ENCODE measurements at places on chromosomes 4 and X.

DNA sequence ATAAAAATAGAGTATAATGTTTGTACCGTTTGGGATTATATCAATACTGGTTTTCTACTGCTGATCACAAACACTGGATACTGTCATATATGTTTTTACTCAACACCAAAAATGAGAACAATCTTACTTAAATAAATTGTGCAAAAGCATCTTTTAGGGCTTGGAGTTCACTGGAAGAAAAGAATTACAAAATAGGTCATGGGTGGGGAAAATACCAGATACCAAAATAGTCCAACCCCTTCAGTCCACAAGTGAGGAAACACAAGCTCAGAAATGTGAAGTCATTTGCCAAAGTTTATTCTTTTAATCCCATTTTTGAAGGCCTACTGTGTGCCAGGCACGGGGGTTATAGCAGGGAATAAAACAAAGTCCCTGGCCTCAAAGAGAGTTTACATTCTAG, 64.4 kb downstream of the ADGRG2 start:
- DNase-seq = no peak

DNA sequence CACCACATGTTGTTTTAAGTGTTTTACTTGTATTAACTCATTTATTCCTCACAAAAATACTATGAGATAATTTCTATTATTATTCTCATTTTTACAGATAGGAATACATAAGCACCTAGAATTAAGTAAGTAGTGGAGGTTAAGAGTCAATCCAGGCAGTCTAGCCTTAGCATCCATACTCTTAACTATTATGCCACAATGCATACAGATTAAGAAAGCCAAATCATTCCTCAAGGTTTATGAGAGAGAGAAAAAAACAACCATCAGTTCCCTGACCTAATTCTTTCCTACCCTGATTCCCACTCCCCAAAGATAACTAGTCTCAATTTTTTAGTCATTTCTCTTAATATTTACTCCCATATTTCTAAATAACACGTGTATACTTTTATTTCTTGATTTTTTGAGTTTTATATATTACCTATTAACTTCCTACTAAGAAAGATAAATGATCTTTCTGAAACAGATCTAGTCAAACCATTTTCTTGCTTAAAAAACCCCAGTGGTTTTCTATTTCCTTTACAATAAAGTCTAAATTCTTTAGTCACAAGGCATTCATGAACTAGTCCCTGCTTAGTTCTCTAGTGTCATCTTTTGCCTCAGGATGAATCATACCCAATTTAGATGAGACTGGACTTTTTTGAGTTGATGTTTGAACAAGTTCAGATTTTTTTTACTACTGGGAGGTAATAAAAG, 16.0 kb downstream of the UBA6 start:
- DNase-seq = no peak

GRCh38 chrX:85930099-85930498, 117.3 kb downstream of the CHM start:
- no peak for DNase-seq

GRCh38 chrX:2370456-2370855, 130.3 kb downstream of the DHRSX start:
- DNase-seq = no peak

DNA sequence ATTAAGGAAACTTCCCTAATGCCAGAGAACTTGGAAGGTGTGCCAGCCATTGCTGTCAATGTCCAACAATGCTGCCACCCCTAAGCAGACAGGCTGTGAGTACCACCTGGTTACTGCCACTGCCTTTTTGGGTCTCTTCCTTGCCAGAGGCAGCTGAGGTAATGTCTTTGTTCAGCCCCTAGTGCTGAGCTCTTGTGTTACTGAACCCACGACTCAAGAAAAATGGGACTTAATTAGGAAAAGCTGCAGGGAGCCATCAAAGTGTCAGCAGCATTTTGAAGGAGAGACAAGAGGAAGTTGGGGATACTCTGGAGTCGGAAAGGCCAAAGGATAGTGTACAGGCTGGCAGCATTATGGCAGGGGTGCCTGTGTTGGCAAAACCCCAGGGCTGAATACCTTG, 283.7 kb downstream of the AFF2 start:
- no peak for DNase-seq

GRCh38 chr4:144967161-144967560, 130.8 kb downstream of the ANAPC10 start:
- DNase-seq = peak; percentile 9

DNA sequence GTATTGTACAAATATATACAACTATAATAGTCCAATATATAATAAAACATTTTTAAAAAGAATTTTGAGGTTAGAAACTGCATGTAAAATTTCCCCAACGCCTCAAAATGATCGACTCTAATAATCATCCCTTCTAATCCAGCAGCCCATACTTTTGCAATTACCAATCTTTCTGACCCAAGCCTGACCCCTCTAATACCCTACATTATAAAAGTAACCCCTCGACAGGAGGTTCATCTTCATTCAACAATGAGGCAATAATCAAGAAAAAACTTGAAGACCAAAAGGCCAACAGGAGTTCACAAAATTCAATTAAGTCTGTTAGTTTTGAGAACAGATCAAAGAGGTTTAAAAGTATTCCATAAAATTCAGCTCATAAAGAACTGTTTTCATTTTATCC, 393.5 kb downstream of the GPM6A start:
- no peak for DNase-seq

GRCh38 chr4:156858071-156858470, 113.5 kb downstream of the PDGFC start:
- DNase-seq = no peak

DNA sequence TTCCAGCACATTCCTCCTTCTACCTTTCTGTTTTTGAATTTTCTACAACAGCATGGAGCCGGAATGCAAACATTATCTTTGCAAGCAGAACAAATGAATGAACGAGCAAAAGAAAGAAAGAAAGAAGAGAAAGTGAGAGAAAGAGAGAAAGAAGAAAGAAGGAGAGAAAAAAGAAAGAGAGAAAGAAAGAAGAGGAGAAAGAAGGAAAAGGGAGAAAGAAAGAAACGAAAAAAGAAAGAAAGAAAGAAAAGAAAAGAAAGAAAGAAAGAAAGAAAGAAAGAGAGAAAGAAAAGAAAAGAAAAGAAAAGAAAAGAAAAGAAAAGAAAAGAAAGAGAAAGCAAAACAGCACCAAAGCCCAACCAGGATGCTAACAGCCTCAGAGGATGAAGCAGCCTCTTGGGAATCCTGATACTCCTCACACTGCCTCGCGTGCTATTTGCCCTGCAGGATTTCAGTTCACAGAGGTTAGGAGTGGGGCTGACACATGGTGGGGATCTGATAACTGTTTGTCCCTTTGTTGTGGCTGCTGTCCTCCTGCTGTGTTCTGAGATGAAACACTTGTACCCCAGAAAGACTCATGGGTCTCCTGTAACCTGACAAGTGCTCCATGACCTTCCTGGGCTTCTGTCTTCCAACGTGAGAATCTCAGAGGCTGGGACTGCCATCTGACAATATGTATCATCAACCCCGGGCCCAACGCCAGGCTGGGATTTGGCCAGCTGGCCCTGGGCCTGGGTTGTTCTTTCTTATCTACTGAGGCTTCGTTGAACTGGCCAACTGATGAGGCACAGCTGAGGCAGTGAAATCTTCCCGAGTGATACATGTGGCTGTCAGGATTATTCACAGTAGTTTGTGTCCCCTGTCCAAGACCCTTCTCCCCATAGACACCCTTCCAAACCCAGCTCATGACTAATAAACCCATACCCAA, 61.0 kb downstream of the SEPSECS start:
- DNase-seq = no peak

DNA sequence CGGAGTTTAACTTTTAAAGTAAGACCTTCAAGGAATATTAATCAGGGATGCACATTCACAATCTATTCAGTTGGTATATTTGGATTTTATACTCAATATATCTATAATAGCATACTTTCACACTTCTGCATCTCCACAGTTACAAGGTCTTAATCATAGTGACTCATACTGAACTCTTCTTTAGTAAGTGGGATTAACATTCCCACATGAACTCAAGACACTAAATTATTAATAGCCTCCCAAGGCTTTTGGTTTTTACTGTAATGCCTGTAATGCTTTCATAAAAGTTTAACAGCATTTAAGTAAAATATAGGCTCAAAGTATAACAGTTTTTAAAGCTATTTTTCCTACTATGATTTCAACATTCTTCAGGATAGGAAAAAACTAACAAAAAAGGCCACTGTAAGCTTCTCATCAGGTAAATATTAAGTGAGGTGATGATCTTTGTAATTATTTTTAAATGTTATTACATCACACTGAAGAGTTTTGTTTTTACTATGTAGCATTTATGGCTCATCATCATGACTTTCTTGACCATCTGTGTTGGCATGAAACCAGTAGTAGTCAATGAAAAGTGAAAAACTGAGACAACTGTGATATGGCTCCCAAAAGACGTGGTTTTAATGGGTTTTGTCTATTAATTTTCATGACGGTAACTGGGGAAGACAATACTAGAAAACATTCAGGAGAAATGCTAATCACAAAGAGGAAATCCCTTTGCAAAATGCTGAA, 91.5 kb upstream of the GALNT7 start:
- no peak for DNase-seq

DNA sequence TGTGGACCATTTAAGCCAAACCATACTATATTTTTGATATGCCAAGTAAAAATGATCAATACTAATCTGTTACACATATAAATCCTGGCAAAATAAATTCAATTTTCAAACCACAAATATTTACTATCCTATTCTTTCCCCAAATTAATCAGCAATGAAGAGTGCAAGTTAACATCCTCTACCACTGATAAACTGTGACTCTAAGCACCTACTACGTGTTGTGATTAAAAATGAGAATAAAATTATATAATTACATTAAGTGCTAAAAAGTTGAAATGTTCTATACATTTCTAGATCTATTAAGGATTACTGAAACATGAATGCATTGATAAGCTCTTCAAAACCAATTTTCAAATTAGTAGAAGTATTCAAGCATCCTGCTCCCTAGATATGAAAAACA, 3.4 kb downstream of the KLHL15 start:
- DNase-seq = no peak

DNA sequence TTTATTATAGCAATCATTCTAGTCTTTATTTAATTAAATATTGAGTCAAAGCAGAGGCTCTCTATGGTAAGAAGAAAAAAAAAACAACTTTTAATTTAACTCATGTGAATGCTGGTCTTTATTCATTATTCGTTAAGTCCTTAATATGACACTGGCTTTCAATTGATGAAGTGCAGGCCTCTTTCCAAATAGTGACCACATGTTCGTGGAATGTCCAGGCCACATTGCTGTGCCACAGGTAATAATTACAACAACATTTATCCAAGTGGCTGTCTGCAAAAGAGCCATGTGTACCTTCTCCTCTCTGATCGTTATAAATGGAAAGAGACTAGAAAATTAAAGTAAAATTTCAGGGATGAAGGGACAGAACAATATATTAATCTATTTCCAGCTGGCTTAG, 220.1 kb upstream of the PABPC4L start:
- DNase-seq = no peak

DNA sequence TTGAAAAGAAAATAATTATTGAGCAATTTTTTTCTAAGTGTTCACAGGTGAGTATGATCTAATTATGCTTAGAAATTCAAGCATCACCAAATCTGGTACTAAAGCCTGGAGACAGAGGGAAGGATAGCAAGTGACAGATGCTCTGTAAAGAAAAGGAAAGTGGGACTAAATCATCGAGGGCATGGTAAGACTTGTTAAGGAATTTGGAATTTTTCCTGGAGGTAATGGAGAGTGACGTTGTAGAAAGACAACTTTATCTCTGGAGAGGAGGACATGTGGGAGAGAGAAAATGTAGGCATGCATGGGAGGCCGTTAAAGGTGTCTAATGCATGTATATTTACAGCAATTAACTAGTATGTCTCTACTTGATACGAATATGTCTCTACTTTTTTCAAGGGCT, 333.2 kb upstream of the ATOH1 start:
- no peak for DNase-seq

GRCh38 chr4:102341201-102341600, 4.1 kb downstream of the SLC39A8 start:
- DNase-seq = no peak

DNA sequence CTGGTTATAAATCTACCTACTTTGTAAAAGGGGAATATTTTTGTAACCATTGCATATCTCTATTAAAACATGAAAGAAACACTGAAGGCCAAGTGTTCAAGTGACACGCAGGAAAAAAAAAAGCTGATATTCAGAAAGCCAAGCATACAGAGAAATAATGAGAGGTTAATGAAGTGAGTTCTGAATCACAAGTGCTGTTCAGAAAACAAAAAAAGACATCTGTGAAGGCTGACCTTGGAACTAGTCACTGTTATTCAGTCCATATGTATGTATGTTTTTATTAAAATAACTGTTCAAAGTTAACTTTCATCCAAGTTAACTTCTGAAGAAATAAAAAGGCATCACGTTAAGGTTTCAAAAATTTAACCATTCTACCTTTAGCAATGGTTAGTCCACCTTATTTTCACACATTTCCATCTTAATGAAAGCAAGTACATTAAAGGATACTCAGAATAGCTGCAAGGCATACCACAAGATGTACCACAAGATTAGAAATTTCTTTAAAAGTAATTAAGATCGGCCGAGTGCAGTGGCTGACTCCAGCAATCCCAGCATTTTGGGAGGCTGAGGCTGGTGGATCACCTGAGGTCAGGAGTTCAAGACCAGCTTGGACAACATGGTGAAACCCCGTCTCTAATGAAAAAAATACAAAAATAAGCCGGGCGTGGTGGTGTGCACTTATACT, 31.4 kb downstream of the SH3RF1 start:
- DNase-seq = no peak

DNA sequence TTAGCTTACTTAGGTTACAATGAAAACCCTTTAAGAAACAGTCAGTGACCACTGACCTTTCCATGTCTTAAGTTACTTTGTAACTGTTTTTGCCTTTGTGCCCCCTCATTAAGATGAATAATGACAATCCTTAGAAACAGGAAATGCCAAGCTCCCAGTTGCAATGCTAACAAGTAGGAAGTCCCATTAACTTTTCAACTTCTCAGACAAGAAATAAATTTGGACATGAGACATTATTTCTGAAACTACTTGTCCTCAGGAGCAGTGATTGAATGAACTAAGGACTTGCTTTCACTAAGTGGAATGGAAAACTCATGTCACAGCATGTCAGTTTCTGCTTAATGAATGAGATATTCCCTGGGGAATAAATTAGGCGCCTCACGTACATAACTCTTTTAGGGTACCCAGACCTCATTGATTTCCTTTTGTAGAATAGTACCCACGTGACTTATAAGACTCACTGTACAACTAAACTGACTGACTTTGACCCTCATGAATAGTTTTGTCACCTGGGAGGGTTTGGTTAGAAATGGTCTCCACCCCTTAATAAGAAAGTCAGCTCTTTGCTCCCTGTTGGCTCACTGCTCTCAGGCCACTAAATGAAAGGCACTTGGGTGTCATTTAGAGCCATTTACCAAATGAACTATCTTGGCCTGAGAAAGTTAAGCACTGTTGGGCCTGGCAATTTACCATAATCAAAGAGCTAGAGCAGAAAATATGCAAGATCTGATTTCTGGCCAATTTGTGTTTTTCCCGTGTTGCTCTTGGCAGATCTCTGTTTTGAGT, 383.9 kb downstream of the RPA4 start:
- DNase-seq = no peak

- no peak for DNase-seq
Measured at GRCh38 chr4:106231931-106232330, 84.1 kb downstream of the TBCK start.

- no peak for DNase-seq
Measured at GRCh38 chr4:147638942-147639341, 21.7 kb downstream of the TMEM184C start.

- no peak for DNase-seq
Measured at GRCh38 chrX:16868920-16869319, 1.2 kb downstream of the RBBP7 start.

- no peak for DNase-seq
Measured at GRCh38 chr4:136900696-136901095, 631.6 kb downstream of the PCDH18 start.

Data from kidney epithelial cell (primary cell).